Effector memory CD4-positive, alpha-beta T cell (primary cell): ENCODE measurements at places on chromosomes 12 and 14.
A peak's percentile ranks its signal among the peaks of the same experiment; 100 is the strongest.

- no peak for DNase-seq
Measured at GRCh38 chr14:75752907-75753594, 92.0 kb downstream of the TTLL5 start.

- DNase-seq = peak; percentile 65
Measured at GRCh38 chr12:22334410-22335100, at the start of gene ST8SIA1. Gene ST8SIA1 (minus strand): TSS chr12:22334707. CDS start chr12:22334232, 475 bp downstream.

- DNase-seq = no peak
Measured at GRCh38 chr12:54153586-54153985, 35.2 kb downstream of the SMUG1 start.

DNA sequence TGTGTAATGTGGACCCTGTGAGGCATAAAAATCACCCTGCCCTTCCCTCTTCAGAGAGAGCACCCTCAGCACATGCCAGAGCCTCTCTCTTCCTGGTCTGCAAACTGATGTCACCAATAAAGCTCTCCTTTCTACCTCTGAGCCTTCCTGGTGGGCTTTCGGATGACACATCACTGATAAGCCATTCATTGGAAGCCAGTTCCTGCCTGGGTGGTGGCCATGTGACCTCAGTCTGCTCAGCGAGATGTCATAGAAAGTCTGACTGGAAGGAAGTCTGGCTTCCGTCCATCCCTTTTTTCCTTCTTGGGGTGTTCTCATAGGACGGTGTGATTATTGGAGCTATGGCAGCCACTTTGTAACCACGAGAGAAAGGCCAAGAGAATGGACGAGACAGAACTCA, 95.7 kb downstream of the PIWIL1 start:
- no peak for DNase-seq

- DNase-seq = no peak
Measured at GRCh38 chr12:68647507-68647906, 36.8 kb downstream of the RAP1B start.

DNA sequence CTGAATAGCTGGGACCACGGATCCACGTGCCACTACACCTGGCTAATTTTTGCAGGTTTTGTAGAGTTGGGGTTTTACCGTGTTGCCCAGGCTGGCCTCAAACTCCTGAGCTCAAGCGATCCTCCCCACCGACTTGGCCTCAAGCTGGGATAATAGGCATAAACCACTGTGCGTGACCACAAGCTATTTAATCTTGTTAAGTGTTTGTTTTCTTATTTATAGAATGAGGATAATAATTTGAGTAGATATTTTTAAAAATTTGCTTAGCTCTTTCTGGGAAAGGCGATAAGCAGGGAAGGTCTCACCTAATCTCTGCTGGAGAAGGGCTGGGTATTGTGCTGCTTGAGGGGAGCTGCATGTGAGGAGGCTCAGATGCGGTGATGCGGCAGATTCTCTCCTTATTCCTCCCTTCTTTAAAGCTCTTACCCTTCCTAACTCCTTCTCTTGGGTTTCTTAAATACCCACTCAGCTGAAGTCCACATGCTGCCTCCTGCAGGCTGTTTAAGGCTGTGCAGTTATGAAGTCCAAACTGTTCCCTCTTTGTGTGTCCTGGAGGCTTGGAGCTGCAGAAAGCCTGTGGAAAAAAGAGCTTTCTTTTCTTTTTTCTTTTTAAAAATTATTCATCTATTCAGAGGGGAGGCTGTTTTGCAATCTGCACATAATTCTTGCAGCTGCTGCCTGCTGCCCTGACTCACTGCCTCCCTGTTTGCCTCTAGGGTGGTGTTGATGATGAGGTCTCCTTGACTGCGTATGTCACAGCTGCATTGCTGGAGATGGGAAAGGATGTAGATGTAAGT, 37.9 kb downstream of the A2ML1 start:
- DNase-seq = no peak

DNA sequence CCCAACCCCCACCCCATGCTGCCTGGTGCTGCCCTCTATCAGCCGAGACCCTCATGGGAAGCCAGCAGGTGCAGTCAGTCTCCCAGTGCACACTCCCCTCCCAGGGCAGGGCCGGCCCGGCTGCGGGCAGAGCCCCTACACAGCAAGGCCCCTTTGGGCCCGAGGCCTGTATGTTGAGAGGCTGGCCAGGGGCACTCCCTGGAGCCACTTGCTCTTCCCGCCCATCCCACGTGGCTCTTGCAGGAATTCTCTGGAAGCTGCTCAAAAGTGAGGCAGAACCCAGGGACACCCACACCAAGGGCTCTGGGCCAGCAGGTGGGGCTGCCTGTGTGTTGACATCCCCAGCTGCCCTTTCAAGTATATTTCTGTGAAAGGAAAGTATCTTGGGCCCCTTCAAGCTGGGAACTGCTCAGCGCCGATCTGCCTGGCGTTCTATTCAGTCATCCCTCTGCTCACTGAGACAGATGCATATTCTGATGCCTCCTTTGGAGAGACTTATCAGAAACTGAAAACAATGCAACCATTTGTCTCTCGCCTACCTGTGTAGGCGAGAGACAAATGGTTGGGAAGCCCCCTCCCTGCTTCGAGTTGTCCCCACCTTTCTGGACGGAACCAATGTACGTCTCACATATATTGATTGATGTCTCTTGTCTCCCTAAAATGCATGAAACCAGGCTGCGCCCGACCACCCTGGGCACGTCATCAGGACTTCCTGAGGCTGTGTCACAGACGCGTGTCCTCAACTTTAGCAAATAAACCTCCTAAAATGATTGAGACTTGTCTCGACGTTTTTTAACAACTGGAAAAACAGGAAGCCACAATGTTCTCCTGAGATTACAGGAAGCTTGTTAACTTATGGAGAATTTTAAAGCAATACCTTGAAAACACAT, 6.0 kb downstream of the GPR132 start:
- DNase-seq = no peak

DNA sequence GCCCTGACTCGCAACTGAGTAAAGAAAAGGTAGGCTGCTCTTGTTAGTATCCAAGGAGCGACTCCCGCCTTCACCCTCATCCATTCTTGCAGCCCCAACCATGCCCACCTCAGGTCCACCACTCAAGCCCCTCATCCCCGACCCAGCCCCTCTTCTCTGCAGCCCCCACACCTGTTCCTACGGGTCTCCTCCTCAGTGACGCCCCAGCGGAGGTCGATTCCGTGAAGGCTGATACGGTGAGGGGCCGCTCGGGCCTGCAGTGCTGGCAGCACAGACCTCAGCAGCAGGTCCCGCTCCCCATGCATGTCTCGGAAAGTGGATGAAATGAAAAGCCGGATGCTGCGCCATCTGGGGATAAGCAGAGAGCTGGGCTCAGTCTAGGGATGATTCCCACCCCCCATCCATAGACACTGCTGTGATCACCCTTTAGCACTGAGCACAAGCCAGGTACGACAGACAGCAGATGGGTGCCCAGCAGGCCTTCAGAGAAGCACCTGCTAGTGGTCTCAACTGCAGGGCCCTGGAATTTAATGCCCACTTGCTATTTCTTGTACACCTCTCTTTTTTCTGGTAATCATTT, 26.9 kb downstream of the TEP1 start:
- no peak for DNase-seq

DNA sequence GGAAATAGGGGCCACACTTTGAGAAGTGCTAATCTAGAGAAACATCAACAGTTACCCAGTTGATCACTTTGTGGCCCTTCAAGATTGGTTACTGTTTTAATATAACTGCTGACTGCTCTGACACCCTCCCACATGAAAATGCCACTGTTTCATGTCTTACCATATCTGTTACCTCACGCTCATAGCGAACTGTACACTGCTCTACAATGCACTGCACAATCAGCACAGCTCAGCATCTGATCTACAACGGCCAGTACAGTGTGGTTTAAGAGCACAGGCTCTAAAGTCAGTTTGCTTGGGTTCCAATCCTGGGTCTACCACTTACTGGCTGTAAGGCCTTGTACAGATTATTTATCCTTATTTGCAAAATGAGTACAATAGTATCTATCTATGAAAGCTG, 39.1 kb downstream of the SPPL3 start:
- no peak for DNase-seq

- DNase-seq = no peak
Measured at GRCh38 chr12:110670161-110670701, 18.7 kb downstream of the HVCN1 start.

DNA sequence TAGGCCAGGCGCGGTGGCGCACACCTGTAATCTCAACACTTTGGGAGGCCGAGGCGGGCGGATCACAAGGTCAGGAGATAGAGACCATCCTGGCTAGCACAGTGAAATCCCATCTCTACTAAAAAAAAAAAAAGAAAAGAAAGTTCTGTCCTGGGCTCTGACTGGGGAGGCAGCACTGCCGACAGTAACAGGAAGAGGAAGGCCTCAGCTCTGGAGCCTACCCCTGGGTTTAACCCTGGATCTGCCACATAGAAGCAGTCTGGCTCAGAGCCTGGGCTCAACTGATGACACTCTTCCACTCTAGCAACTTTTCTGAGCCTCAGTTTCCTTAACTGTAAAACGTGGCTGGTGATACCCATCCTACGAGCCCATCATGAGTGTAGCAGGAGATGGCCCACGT, 60.5 kb downstream of the ACTN1 start:
- DNase-seq = no peak
